ENCODE measurements at places on chromosomes 5 and 9. TPM values are rescaled to one million over a fixed set of nuclear protein-coding genes. Genes with fewer than 3 reads are reported as not detected.

- H3K27ac ChIP-seq: no peak overlapping the region
- peaks cover 6% of the 10 kb centered on the region for H3K4me1 ChIP-seq
- no peak overlapping the region for H3K4me3 ChIP-seq
- peaks cover 8% of the 10 kb centered on the region for H3K27me3 ChIP-seq
- H3K36me3 ChIP-seq: no peaks in the 10 kb centered on the region
Measured at GRCh38 chr5:40796487-40796889, 1.7 kb downstream of the PRKAA1 start.

GRCh38 chr5:140973550-140973949, 7.3 kb downstream of the PCDHAC2 start:
- H3K36me3 ChIP-seq: no peaks in the 10 kb centered on the region
- H3K4me3 ChIP-seq: no peak overlapping the region
- no peak for DNase-seq

- no peaks in the 10 kb centered on the region for H3K36me3 ChIP-seq
Measured at GRCh38 chr5:168218746-168219145, 72.7 kb upstream of the WWC1 start.

DNA sequence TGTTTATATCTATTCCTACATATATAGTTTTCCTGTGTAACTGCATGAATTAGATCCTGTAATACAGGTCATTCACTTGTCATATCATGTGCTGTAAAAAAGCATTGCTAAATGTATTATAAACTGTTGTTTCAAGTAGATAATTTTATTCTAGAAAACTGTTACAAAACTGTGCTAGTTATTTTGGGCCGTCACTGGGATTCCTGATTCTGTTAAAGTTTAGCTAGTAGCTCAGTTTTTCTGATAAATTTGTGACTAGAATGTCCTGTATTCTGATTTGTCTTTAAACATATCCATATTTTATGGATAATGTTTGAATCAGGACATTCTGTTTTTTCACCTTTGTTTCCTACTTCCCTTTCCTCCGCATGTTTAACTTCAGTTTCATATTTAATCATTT, 5.4 kb downstream of the SLF1 start:
- DNase-seq: no peak
- H3K4me3 ChIP-seq: no peak overlapping the region
- no peaks in the 10 kb centered on the region for H3K27me3 ChIP-seq
- H3K4me1 ChIP-seq: no peaks in the 10 kb centered on the region
- no peaks in the 10 kb centered on the region for H3K36me3 ChIP-seq
- no peak overlapping the region for H3K27ac ChIP-seq

DNA sequence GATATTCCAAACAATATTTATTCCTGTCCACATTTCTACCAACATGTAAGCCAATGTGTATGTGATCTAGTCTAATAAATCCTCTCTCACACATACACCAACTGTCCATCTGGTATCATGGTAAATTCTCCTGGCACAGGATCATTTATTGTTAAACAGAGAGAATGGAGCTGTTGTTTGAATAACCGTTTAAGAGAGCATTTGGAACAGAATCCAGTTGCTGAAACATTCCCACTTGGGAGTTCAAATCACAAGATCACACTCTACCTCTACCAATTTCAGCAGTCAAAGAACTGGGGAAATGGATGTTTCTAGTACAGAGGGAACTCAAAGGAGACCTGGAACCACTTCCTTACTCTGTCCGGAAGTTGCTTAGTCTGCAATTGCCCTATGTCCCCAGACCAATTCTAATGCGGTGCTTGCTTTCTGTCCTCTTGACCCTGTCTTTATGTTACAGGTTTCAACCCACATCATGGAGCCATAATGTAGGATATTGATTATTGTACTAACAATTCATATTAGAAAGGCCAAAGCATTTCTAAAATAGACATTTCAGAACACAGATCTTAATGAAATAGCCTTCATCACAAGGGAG, 488.4 kb downstream of the SEMA5A start:
- H3K4me1 ChIP-seq: no peaks in the 10 kb centered on the region
- H3K4me3 ChIP-seq: no peak overlapping the region
- H3K36me3 ChIP-seq: no peaks in the 10 kb centered on the region
- H3K27me3 ChIP-seq: no peaks in the 10 kb centered on the region
- no peak overlapping the region for H3K27ac ChIP-seq

- no peak overlapping the region for H3K4me3 ChIP-seq
- H3K27ac ChIP-seq: no peak overlapping the region
- DNase-seq: peak; percentile 29
- H3K36me3 ChIP-seq: peaks cover 2% of the 10 kb centered on the region
Measured at GRCh38 chr5:81506900-81507588, 113.1 kb upstream of the ACOT12 start.

DNA sequence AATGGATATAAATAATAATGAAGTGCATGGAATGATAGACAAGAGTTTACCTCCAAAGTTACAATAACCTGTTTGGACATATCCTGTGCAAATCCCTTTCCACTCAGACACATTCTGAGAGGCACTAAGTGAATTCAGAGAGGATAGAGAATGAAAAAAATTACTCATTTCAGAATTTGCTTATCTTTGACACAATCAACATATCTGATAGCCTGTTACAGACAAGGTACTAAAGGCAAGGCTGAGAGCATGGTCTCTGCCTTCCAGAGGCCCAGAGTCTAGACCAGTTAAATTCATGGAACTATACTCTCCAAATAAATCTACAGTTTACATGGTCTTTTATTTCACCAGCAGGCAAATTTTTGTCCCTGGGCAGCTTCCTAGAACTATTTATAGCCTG, 371.8 kb upstream of the PTGER4 start:
- DNase-seq: no peak
- no peaks in the 10 kb centered on the region for H3K27me3 ChIP-seq
- H3K27ac ChIP-seq: no peak overlapping the region
- H3K4me3 ChIP-seq: no peak overlapping the region

GRCh38 chr5:79181419-79182022, 54.4 kb upstream of the JMY start:
- no peak for DNase-seq
- H3K4me3 ChIP-seq: no peak overlapping the region
- no peaks in the 10 kb centered on the region for H3K36me3 ChIP-seq

DNA sequence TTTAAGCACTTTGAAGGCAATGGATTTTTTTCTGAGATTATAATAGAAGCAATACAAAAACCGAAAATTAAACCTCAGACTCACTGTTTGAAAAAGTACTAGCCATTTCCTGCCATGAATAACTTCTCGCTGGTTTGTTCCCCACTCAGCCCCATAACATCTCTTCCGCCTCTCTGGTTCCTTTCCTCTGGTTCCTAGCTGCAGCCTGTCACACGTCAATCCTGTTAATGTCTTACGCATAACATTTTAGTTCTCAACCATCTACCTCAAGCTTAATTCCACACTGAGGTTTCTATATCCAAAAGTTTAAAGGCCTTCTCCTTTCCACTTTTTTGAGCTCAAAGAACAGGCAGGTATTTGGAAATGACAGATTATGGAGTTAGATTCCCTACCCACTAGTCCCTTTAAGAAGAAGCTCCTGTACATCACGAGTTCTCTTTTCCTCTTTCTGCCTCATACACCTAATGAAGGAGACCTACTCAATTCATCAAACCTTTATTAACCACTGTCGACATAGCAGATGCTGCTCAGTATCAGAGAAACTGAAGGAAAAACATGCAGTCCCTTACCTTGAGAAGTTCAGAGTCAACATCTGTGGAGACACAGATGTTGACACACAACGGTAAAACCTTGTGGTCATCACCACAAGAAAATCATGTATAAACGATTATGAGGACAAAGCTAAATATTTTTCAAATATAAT, 243.0 kb upstream of the PTGER4 start:
- H3K4me1 ChIP-seq: peaks cover 28% of the 10 kb centered on the region
- DNase-seq: no peak
- peak overlapping the region; percentile 79 for H3K27ac ChIP-seq
- no peak overlapping the region for H3K4me3 ChIP-seq

GRCh38 chr5:1831257-1831656, 30.1 kb downstream of the NDUFS6 start:
- H3K27me3 ChIP-seq: no peaks in the 10 kb centered on the region
- no peaks in the 10 kb centered on the region for H3K36me3 ChIP-seq
- H3K4me3 ChIP-seq: no peak overlapping the region
- H3K27ac ChIP-seq: no peak overlapping the region
- peaks cover 6% of the 10 kb centered on the region for H3K4me1 ChIP-seq

DNA sequence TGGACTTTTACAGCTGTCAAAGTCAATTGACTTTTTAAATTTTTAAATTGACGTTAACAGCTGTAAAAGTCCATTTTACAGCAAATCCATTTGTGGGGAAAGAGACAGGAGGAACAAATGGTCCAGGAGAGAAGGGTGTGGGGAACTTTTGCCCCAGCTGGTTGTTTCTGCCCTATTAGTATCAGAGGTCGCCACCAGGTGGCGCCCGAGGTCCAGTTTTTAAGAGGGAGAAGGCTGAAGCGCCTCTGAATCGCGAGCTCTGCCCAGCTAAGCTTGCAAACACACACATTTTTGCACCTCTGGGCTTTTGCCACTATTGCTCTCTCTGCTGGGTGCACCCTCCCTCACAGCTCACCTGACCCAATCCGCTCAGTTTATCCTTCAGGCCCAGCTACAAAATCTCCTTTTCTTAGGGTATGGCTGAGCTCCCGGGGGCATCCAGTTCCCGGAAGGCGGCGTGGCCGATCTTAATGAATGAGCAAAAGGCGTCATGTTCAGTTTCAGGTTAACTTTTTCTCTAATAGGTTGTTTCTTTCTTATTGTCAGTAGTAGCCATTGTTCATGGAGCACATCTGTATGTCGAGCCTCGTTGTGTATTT, 6.3 kb upstream of the TTLL11 start:
- DNase-seq: peak; percentile 82
- H3K4me3 ChIP-seq: no peak overlapping the region
- H3K27me3 ChIP-seq: peaks cover 4% of the 10 kb centered on the region
- H3K27ac ChIP-seq: no peak overlapping the region
- no peaks in the 10 kb centered on the region for H3K36me3 ChIP-seq

GRCh38 chr9:97845130-97845529, 7.9 kb upstream of the FOXE1 start:
- no peak for DNase-seq
- no peaks in the 10 kb centered on the region for H3K36me3 ChIP-seq
- H3K4me3 ChIP-seq: no peak overlapping the region
- no peaks in the 10 kb centered on the region for H3K4me1 ChIP-seq
- peaks cover 60% of the 10 kb centered on the region for H3K27me3 ChIP-seq

DNA sequence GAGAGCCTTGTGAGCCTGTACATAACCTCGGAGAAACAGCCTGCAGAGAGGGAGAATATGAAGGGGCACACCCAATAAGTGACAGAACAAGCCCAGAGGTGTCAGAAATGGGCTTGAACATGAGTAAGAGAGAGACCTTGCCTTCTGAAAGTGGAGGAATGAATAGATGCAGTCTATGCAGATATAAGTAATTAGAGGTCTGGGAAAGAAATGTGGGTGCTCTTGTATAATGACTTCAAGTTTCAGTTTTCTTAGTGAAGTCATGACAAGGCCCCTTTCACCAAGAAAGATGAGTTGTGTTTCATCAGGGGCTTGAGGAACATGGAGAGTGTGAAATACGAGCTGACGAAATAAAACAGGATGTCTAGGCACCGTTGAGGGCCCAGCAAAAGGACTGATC, 15.1 kb downstream of the GRAMD2B start:
- no peaks in the 10 kb centered on the region for H3K4me1 ChIP-seq
- no peaks in the 10 kb centered on the region for H3K27me3 ChIP-seq
- no peak overlapping the region for H3K27ac ChIP-seq
- no peak overlapping the region for H3K4me3 ChIP-seq
- DNase-seq: no peak
- peaks cover 8% of the 10 kb centered on the region for H3K36me3 ChIP-seq

DNA sequence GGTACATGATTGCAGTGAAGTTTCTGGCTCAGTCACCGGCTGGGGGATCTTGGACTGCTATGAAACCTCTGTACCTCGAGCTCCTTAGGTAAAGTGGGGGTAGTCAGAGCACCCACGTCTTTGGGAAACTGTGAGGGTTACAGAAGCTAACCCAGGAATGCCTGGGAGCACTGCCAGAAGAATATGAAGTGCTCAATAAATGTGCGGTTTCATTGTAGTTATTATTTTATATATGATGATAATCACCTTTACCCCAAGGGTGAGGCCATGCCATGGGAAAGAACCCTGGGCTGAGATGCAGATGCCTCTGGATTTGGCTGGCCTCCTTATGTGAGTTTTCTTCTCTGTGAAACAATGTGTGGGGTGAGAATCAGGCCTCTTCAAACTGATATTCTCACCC, 3.7 kb downstream of the NPR3 start:
- H3K4me3 ChIP-seq: no peak overlapping the region
- no peaks in the 10 kb centered on the region for H3K4me1 ChIP-seq

DNA sequence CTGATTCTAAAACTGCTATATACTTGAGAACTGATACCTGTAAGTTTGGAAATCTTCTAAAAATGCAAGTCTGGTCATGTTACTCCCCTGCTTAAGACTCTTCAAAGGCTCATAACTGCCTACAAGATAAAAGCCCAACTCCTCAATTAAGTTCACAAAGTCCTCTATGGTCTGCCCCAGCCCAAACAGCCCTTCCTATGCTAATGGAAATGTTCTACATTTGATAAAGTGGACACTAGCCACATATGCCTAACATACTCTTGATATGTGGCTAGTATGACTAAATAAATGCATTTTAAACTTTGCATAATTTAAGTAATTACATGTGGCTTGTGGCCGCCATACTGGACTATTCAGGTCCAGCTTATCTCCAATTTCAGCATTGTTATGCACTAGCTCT, 204.5 kb downstream of the AP3B1 start:
- no peaks in the 10 kb centered on the region for H3K27me3 ChIP-seq
- DNase-seq: no peak
- H3K4me3 ChIP-seq: no peak overlapping the region
- H3K4me1 ChIP-seq: no peaks in the 10 kb centered on the region
- no peaks in the 10 kb centered on the region for H3K36me3 ChIP-seq
- H3K27ac ChIP-seq: no peak overlapping the region

GRCh38 chr5:17224858-17225511, 7.6 kb downstream of the BASP1 start:
- DNase-seq: no peak
- H3K36me3 ChIP-seq: no peaks in the 10 kb centered on the region
- peaks cover 7% of the 10 kb centered on the region for H3K4me1 ChIP-seq

DNA sequence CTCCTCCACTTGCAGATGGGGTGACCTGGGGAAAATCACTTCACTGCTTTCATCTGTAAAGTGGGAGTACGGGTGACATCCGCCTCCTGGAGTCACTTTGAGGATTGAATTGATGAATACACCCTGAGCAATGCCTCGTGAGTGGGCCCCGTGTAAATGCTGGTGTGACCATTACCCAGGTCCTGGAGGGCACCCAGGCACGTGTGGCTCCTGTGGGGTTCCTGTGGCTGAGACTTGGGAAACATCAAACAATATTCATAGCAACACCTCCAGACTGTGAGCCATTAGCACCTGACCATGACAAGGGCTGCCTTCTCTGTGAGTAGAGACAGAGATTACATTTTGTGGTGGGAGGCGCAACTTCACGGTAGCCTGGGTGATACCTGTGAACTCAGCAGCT, 11.4 kb downstream of the MRPL36 start:
- no peak overlapping the region for H3K27ac ChIP-seq
- no peak overlapping the region for H3K4me3 ChIP-seq
- H3K36me3 ChIP-seq: no peaks in the 10 kb centered on the region
- H3K27me3 ChIP-seq: no peaks in the 10 kb centered on the region
- peaks cover 34% of the 10 kb centered on the region for H3K4me1 ChIP-seq
- DNase-seq: no peak

LCN10 gene
- 1.2 TPM for total RNA-seq

FBN2 gene
- 5.5 TPM for total RNA-seq

SPINK13 gene
- total RNA-seq: not detected

IFNK gene
- total RNA-seq: not detected

SPATA31C1 gene
- total RNA-seq: not detected

KIF4B gene
- 0.05 TPM for total RNA-seq

CCL19 gene
- 905 TPM for total RNA-seq

NIPAL4 gene
- 0.14 TPM for total RNA-seq

FGFR4 gene
- total RNA-seq: 0.28 TPM

SHOC1 gene
- total RNA-seq: under 0.01 TPM

HSPB3 gene
- 0.94 TPM for total RNA-seq

GRIA1 gene
- 0.14 TPM for total RNA-seq

IL9 gene
- 0.52 TPM for total RNA-seq

LIFR gene
- 33.8 TPM for total RNA-seq

ADAMTS19 gene
- 0.76 TPM for total RNA-seq
